ENCODE measurements at places on chromosomes 11 and 22.

- no peak for DNase-seq
Measured at GRCh38 chr11:92623055-92623454, 346.4 kb upstream of the MTNR1B start.

DNA sequence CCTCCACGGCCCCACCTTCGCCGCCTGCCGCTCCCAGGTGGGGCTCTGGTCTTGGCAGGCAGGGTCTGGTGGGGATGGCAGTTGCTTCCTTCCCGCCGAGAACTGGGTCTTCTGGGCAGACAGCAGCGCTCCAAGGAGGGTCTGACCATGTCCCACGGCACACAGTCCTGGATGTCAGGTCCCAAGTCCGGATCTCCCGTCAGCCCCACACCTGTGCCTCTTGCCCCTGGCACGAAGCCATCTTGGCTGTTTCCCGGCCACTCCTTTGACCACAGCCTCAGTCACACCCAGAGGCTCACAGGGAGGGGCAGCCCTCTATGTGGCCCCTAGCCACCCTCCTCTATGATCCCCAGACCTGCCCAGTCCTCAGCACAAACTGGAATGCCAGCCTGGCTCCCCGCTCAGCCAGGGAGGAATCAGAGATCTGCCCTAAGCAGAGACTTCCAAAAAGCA lies 14.3 kb downstream of the MUC5B start:
- no peak for DNase-seq

GRCh38 chr11:87430821-87431220 lies 393.1 kb downstream of the TMEM135 start:
- no peak for DNase-seq

GRCh38 chr22:25895678-25896077 lies 153.7 kb downstream of the MYO18B start:
- no peak for DNase-seq

DNA sequence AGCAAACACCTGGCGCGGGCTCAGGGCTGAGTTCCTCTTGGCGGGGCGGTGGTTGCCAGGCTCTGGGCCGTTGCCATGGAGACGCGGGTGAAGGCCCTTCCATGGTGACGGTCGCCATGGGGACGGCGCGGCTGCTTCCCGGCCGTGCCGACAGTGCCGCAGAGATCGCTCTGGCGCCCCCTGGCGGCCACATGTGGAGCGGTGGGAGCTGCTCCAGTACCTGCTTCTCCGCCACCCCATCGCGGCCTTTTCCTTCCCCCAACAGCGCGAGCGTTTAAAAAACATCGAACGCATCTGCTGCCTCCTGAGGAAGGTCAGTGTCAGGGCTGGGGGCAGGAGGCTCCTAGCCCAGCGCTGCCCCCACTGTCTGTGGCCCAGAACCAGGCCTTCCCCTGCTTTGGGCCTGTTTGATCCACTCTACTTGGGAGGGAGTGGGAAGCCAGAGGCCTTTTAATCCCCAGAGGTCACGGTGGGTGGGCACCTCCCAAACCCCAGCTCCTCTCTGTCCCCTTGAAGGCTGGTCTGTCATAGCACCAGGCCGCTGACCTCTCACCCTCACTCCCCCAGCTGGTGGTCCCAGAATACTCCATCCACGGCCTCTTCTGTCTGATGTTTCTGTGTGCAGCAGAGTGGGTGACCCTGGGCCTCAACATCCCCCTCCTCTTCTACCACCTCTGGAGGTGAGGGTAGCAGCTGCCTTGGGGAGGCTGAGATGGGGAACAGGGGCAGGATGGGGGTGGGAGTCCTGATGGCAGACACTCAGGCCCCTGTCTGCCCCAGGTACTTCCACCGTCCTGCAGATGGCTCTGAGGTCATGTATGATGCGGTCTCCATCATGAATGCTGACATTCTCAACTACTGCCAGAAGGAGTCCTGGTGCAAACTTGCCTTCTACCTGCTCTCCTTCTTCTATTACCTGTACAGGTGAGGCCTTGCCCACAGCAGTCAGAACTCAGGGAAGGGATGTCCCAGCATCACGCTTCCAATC lies 4.8 kb downstream of the CNIH2 start:
- peak; percentile 93 for DNase-seq

- DNase-seq = no peak
Measured at GRCh38 chr11:19467904-19468303, 227.2 kb upstream of the E2F8 start.

DNA sequence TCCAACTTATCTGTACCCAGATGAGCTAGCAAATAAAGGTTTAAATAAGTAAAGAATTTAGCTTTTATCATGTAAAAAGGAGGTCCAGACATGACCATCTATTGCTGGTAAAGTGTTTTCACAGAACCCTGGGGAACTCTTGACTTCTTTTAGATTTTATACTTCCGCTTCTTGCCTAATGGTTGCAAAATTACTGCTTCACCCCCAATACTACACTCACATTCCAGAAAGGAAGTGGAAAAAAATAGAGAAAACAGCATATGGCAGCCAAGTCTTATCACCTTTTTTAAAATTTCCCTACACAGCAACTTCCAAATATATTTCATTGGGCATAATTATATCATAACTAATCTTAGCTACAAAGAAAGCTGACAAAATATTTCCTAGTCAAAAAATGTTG lies 12.1 kb downstream of the BBOX1 start:
- DNase-seq = no peak

- no peak for DNase-seq
Measured at GRCh38 chr11:74615311-74615710, 22.9 kb downstream of the POLD3 start.

- DNase-seq = peak; percentile 30
Measured at GRCh38 chr22:22877523-22878210, 9.9 kb upstream of the IGLL5 start.

- peak; percentile 14 for DNase-seq
Measured at GRCh38 chr11:27807596-27807995, 107.3 kb upstream of the BDNF start.

- DNase-seq = no peak
Measured at GRCh38 chr11:131904756-131905155, 534.3 kb downstream of the NTM start.

- no peak for DNase-seq
Measured at GRCh38 chr11:36274414-36274813, 14.8 kb downstream of the COMMD9 start.

DNA sequence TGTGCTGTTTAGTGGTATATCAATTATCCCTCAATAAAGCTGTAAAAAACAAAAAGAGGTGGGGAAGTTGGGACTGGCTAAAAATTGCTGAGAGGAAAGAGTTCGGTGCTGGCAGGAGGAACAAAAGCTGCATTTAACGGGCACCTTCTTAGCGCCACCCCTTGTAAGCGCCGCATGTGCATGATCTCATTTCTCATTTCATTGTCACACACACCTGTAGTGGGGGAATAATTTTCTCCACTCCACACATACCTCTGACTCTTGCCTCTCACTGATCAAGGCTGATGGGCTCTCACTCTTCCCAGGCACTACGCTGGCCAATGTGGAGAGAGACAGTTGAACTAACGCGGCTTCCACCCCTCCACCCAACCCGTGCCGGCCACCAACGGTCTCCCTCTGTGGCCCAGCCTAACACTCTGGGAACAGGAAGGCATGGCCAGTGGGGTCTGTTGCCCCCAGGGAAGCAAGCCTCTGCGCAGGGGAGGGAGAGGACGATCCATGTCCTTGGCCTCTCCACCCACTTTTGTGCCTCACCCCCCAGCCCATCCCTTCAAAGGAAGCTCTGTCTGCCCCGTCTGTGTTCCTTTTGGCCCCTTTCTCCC lies 186.7 kb upstream of the SYT13 start:
- DNase-seq = no peak

- no peak for DNase-seq
Measured at GRCh38 chr11:116211147-116211546, 561.6 kb downstream of the BUD13 start.

GRCh38 chr11:86668929-86669328 lies 3.5 kb downstream of the ME3 start:
- no peak for DNase-seq

- peak; percentile 45 for DNase-seq
Measured at GRCh38 chr11:65559951-65560537, 1.9 kb upstream of the LTBP3 start.

DNA sequence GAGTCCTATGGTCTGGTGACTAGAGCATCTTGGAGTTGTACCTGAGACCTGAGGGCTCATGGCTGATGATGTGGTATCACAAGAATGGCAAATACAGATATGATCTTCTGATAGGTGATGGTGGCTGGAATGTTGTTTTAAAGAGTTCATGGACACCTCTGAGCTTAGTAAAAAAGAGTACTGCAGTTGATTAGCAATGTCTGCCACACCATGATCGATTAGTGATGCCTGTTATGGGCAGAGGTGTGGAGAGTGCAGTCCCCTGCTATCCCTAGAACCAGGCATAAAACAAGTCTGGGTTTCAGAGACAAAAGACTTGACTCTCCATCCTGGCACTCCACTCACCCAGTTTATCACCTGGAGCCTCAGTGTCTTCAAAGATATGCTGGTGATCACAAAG lies 1.4 kb upstream of the BATF2 start:
- DNase-seq = no peak

DNA sequence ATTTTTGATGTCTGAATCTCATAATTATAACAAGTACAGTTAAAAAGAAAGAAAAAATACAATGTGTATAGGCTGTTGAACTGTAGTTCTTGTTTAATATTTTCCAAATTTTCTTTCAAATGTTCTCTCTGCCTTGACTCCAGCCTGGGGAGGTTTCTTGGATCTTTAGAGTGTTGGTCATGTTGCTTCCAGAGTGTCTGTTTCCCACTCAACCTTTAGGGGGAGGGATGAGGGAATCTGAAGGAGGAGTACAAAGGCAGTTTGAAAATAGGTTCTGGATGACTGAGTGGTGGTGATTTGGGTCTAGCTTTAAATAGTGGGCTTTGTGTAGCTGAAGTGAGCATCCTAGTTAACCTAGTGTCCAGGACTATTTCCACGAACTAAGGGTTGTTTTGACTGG lies 2.0 kb downstream of the CTNND1 start:
- DNase-seq = peak; percentile 36

DNA sequence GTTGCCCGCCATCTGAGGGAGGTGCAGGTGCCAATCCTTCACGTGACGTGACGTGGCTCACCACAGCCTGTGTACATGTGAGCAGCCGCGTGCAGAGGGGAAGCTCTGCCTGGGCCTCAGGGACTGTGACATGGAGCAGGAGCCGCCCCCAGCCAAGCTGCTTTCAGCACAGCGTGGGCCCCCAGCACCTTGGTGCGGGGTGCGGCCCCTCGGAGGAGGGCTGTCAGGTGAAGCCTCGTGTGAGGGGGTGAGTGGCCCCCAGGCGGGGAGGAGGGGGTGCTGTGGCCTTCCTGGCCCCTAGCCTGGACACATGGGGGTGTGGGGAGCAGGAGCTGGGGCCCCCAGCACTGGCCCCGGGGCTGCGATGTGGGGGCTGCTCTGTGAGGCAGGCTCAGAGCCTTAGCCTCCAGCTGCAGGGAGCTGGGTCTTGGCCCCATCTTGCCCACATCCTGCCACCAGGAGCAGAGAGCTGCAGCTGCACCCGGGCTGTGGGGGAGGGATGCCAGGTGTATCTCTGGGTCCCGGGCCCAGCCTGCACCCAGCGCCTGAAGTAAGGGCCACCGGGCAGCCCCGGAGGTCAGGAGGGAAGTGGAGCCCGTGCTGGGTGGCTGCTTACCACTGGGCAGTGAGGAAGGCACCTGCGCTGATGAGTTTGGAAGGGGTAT lies at the start of gene ADORA2A:
ADORA2A (plus strand) TSS at position 100 of the 665 bp plus-strand sequence. CDS start 5,806 bp downstream, outside the sequence.
- DNase-seq = no peak

GRCh38 chr11:2870460-2870859 lies 15.1 kb downstream of the CDKN1C start:
- no peak for DNase-seq

DNA sequence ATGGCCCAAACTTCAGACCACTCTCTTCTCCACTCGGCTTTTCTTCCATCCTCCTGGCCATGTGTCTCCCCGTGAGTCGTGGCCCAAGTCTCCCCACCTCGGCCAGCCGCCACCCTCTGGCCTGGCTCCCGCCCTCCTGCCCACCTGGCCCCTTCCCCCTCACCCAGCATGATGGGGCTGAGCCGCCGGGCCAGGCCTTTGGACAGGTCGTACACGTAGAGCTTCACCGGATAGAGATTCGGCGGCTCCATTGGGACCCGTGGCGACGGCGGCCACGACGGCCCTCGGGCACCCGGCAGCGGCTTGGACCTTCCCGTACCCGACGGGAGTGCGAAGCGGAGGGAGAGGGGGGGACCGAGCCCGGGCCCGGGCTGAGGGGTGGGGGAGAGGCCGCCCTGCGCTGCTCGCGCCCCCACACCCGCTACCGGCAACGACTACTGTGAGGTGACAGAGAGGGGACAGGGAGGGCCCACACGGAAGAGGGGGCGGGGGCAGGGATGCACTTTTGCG lies at the start of gene DESI1:
DESI1 (minus strand) TSS at position 455 of the 510 bp plus-strand sequence; CDS start at position 251, 204 bp downstream.
- no peak for DNase-seq

DNA sequence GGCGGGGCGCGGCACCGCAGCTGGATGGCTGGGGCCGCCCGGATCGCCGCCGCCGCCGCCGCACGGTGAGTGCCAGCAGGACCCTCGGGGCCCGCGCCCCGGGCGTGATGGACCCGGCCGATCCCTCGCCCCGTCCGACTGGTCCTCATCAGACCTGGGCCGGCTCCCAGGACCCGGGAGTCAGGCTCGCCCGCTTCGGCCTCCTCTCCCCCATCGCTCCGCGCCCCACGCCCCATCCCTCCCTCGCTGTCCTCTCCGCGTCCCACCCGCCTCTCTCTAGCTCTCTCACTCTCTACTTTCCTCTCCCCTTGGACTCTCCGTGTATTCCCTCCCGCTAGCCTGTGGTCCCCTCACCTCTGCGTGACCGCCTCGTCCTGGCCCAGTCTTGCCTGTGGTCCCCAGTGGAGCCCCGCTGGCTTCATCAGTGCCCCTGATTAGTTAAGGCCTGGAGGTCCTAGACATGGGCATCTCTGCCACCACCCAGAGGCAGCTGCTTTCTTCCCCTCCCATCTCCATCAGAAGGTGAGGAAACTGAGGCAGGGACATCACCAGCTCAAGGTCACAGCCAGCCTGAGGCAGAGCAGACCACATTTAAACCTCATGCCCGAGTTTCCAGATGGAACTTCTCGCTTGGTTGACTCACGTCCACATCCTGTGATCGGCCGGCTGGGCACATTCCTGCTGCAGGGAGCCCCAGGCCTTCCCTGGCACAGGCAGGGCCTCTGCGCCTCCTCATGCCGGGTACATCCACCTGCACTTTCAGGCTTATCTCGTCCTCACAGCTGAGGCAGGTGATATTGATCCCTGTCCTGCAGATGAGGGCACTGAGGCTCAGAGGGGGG lies 429 bp downstream of the SLC39A13 start:
- peak; percentile 79 for DNase-seq

DNA sequence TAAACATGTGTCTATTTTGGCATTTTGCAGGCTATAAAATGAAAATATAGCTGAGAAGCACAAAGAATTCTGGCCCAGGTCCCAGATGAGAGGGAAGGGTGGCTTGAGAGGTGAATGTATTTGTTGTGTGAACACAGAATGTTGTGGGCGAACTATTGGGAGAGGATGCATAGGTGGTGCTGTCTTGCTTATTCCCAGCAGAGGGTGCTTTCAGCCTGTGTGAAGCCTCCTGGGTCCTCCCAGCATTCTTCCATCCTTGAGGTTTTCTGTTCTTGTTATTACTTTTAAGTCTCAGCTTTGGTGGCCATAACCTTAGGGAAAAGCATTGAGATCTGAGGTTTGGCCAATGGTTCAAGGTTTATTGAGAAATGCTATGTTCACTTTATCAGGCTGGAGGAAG lies 108.7 kb upstream of the SNX19 start:
- DNase-seq = peak; percentile 65

Data from fibroblast of skin of abdomen (primary cell).